T1000 (cell line): ENCODE measurements at places on chromosomes 6 and 20.
A peak's percentile ranks its signal among the peaks of the same experiment; 100 is the strongest.

DNA sequence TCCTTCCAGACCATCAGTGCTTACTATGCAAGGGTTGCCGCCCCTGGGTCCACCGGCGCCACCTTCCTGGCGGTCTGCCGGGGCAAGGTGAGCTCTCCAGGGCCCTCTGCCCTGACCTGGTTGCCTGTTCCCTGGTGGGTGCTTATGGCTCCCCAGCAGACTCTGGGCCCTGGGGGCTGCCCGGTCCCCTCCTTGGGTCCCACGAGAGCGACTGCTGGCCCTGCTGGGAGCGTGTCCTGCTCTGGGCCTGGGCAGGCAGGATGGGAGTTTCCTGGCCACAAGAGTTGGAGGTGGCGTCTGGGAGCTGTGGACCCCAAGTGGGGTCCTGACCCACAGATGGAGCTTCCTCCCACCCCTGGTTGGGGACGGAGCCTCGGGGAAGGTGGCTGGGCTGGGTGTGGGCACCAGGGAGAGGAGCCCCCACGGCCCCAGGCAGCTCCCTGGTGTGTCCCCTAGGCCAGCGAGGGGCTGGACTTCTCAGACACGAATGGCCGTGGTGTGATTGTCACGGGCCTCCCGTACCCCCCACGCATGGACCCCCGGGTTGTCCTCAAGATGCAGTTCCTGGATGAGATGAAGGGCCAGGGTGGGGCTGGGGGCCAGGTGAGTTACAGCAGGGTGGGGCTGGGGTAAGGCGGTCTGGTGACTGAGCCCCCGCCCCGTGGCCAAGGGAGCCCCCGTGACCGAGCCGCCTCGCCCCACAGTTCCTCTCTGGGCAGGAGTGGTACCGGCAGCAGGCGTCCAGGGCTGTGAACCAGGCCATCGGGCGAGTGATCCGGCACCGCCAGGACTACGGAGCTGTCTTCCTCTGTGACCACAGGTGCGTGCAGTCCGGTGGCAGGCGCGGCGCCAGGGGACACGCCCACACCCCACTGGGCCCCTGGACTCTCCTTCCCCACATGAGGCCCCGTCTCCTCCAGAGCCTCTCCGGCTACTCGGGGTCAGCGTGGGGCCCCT lies 7.1 kb upstream of the TNFRSF6B start:
- no peak for DNase-seq

GRCh38 chr6:155181498-155181897 lies 82.3 kb upstream of the CLDN20 start:
- no peak for DNase-seq

DNA sequence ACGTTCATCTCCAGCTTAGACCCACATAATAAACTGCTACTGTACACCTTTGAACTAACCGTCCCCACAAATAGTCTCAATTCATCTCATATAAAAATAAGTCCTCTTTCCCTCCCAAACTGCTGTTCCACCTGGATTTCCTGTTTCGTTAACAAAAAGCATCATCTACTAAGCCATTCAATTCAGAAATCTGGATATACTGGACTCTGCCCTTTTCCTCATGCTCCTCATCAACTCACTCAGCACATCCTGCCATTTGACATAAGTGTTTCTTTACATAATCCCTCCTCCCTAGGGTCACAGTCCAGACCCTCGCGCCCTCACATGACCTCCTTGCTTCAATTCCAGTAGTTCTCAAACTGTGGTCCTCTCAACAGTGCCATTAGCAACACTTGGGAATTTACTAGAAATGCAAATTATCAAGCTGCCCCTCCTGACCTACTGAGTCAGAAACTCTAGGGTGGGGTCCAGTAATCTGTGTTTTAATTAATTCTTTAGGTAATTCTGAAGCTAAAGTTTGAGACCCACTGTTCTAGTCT lies 4.5 kb downstream of the MKKS start:
- DNase-seq = no peak

DNA sequence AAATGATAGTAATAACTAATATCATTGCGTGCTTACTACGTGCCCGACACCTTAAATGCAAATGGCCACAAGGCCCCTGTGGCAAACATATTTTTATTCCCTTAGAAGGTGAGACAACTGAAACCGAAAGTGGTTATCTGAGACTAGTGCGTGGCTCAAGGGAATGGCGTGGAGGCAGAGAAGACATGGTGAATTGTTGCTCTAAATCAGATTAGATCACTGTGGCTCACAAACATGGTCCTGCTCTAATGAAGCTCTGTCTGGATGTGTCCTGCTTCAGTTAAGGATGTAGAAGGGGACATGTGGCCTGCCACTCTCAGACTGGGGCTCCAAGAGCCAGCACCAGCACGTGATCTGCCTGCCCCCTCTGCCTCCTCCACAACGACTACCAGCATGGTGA lies 124.2 kb upstream of the GMDS start:
- DNase-seq = no peak

- no peak for DNase-seq
These were observed 894.9 kb downstream of the EYS start for GRCh38 chr6:64812138-64812537.

GRCh38 chr6:37514321-37514771 lies 14.7 kb upstream of the CCDC167 start:
- peak; percentile 58 for DNase-seq

DNA sequence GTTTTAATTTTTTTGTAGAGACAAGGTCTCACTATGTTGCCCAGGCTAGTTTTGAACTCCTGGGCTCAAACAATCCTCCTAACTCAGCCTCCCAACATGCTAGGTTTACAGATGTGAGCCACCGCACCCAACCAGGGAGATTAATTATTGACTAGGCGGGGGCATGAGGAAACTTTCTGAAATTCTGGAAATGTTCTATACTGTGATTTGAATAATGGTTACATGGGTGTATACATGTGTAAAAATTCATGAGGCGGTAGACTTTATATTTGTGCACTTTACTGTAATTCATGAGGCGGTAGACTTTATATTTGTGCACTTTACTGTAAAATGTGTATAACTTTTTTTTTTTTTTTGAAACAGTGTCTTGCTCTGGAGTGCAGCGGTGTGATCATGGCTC lies 147.2 kb downstream of the GRM4 start:
- no peak for DNase-seq

DNA sequence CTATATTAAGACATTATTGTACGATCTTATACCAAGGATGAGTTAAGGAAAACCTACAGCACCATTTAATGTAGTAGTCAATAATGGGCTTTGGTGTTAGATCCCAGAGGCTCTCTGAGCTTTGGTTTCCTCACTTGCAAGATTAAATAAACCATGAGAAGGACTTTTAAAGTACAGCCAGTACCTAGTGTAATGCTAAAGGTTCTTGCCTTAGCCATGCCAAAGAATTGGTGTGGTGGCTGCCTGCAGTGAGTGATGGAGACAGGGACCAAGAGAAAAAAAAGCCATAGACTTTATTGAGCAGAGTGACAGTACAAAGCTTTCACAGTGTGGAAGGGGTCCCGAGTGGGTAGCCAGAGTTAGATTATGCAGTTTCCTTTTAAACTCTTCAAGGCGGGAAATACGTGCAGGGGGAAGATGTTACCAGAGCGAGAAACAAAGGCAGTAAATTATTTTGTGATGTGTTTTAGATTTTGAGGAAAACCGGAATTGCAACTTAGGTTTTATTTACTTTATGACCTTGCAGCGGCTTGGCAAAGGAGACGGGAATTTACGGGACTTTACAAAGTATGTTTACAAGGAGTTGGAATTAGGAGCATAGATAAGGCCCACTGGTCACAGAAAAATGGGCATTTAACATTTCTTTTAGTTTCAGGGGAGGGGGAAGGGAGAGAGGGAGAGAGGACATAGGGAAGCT lies 100.4 kb downstream of the MYO6 start:
- no peak for DNase-seq

DNA sequence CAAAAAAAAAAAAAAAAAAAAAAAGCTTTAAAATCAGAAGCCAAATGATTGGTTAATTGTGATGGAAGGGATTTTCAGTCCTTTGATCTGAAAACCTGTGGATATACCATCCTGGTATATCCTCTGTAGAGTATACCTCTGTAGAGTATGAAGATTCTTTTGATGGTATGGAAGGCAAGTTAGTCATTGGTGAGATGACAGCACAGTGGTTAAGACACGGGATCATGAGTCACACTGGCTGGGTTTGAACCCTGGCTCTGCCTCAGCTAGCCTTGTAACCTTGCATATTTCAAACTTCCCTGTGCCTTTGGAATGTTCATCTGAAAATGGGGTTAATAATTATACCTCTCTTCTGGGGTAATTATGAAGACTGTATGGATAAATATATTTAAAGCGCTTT lies 179.3 kb downstream of the CARMIL1 start:
- peak; percentile 3 for DNase-seq

DNA sequence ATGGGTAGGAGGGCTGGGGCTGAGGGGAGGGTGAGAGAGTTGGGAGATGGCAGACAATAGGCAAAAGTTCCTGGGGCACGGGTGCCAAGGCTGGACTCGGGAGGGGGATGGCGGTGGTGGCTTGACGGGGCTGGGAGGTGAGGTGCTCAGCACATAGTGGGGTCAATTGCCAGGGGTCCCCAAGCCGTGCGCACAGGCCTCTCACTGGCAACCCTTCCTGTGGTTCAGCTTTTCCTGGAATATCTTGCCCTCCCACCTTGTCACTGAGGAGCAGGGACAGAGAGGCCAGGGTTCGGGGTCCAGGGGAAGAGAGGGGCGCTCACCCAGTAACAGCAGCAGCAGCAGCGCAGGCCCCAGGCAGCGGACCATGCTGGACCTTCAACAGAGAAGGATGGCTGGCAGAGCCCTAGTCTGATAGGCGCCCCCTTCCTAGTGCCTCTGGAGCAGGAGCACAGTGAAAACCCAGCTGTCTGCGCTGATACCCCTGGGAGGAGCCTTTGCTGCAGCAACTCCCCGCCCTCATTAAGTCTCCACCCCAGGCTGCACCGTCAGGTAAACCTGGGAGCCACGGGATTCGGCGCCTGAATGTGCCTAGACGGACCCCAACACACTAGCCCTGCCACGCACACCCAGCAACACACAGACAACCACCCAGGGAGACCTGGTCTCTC lies at the start of gene GFRA4:
Gene GFRA4, minus strand, starts transcription at position 369 of the 671 bp plus-strand sequence. Its CDS starts 0 bp downstream, at position 369.
- no peak for DNase-seq

DNA sequence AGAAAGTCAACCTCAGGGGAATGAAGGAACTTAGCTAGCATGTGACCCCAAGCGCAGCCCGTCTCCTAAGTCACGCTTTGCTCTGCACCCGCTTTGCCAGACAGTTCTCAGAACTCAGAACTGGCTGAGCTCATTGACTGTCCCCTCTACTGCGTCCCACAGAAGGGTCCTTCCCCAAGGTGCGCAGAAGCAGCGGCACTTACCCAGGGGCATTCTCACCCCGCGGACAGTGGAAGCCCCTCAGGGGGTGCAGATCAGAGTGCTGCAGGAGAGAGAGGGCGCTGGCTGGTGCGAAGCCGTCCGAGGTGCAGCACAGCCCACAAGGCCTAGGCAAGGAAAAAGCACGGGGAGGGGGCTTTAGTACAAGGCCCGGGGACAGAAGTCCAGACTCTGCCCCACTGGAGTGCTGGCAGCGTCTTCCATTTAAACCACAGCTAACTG lies 807 bp downstream of the SNHG17 start:
- no peak for DNase-seq

DNA sequence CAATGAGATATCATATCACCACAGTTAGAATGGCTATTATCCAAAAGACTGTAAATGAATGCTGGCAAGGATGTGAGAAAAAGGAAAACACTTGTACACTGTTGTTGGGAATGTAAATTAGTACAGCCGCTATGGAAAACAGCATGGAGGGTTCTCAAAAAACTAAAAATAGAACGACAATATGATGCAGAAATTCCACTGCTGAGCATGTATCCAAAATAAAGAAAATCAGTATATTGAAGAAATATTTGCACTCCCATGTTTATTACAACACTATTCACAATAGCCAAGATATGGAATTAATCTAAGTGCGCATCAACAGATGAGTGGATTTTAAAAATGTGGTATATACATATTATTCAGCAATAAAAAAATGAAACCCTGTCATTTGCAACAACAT lies 898.9 kb upstream of the MAN1A1 start:
- no peak for DNase-seq

GRCh38 chr6:3283641-3284435 lies 25.1 kb downstream of the PSMG4 start:
- DNase-seq = no peak

DNA sequence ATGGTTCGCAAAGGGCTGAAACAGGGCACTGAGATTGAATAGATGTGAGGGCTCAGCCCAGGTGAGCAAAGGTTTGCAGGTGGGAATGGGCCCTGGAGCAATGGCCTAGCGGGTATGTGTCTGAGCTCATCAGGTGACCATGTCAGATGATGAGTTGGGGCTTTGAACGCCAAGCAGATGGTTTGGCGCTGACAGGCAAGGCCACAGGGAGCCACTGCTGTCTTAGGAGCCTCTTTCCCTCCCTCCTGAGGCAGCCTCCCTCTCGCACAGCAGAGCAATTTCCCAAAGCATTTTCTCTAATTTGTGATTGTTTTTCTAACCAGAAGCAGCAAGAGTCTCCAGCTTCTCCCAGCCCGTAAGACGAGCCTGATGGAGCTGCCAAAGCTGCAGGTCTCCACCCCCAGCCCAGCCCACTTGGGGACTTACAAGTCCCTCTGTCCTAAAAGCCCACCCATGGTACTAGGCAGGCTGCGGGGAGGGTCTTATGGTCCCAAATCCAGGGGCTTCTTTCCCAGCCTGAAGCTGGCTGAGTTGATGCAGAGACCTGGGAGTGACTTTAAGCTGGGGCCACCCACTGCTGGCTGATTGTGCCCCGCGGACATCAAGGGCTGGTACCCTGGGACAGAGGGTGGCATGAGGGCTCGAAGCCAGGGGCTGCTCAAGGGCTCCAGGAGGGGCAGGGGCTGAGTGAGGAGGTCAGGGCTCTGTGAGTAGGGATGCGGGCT lies 11.6 kb downstream of the CDH22 start:
- no peak for DNase-seq

- no peak for DNase-seq
These were observed 107.3 kb upstream of the SNX9 start for GRCh38 chr6:157715728-157716164.

- no peak for DNase-seq
These were observed 9.7 kb downstream of the SNAP25 start for GRCh38 chr20:10228330-10228729.

DNA sequence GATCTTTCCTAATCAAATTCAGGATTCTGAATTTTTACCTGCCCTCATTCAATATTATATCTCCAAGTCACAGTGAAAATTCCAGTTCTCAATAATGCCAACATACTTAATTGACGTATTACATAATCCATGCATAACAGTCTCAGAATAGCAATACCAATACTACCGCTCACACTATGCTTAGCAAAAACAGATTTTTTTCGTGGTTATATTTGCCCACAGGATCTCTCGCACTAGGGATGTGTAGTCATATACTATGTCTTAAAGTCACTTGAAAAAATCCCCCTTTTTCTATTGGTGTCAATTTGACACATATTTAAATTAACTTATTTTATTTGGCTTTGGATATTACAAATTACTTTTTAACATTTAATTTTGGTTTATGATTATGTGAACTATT lies 323.1 kb upstream of the SLC35B3 start:
- no peak for DNase-seq

DNA sequence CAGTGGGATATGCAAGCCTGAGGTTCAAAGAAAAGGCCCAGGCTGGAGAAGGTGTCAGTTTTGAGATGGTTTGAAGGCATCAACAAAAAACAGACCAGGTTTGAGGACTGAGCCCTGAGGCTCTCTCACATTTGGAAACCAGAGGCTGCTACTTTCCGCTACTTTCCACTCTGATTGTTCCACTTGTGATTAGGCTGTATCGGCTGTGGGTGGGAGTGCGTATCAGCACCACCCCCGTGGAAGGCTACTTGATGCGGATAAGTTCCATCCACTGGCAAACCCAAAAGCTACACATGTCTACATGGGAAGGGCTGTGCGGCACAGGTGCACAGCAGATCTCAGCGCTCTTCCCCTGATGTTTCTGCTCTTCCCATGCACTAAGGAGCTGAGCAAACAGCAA lies 198.7 kb downstream of the GMPR start:
- DNase-seq = no peak

GRCh38 chr6:115717062-115717461 lies 343.6 kb downstream of the FRK start:
- DNase-seq = no peak
